ENCODE measurements at places on chromosomes 6 and 20. TPM values are rescaled to one million over a fixed set of nuclear protein-coding genes. Genes with fewer than 3 reads are reported as not detected.
A peak's percentile ranks its signal among the peaks of the same experiment; 100 is the strongest.

- DNase-seq: no peak
Observed at GRCh38 chr6:109478841-109479624, 4.0 kb downstream of the ZBTB24 start.

DNA sequence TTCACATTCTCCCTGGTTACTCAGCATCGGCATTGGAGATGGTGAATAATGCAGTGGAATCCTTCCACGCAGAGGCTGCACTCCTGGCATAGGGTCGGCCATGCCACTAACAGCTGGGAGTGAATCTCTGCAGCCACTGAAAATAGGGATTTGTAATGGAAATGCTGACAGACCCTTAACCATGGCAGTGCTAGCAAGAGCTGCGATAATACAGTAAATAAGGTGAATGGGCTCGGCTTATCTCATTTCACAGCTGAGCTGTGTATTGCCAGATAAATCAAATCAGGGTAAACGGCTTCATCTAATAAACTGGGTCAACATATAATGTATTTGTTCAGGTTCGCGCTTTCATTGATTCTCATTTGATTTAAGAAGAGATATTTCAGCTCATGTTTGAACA lies 156.8 kb downstream of the SLC35B3 start:
- no peak for DNase-seq

DNA sequence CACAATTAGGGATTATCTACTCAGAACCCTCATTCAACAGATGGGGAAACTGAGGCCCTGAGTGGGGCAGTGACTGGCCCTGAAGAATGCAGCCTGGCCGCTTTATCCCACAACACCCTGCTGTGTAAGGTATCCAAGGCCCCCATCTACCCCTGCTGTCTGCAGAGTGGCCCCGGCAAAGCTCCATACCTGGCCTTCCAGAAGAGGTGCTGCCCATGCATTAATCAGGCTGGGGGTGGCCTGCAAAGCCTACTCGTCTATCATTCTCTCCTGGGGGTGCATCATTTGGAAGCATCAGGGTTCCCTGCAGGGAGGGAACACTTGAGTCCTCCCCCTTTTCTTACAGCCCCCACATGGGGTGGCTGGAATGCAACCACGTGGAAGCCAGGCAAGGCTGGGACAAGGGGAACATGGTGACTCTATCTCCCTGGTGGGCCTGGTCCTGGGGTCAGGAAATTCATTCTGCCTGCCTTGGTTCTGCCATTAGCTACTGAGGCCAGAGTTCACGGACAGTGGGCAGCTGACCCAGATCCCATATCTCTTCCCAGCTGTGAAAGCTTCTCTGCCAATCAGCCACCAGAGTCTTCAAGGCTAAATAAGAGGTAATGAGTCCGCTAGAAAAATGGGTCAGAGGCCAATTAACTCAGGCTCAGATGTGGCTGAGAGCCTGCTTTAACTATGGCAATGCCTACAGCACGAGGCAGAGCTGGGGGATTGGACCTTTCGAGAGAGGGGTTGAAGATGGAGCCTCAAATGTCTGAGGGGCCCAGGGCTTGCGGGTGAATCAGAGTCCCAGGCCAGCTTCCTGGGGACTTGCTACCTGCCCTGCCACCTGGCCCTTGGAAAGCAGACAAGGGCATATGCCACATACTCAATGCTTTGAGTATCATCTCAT lies 72.3 kb upstream of the TOX2 start:
- DNase-seq: no peak

- DNase-seq: no peak
Observed at GRCh38 chr6:2918936-2919335, 15.8 kb upstream of the SERPINB9 start.

DNA sequence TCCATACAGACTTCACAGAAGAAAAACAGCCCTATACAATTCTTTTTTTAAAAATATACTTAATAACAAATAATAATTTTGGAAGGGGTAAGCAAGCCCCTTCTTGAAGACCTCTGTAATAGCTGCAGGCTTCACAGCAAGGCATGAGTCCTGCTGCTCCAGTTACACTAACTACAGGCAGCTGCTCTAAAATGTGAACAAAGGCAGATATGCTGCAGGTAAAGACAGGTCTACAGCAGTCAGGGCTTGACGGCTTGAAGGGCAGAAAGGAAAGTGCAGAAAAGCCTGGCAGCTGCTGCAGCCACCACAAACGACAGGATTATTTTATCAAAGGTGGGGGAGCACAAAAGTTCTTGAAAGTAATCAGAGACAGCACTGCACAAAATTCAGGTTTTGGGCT lies 11.3 kb downstream of the FAXC start:
- DNase-seq: no peak

GRCh38 chr6:28927846-28928245 lies 4.1 kb upstream of the TRIM27 start:
- DNase-seq: no peak

- DNase-seq: peak; percentile 90
Observed at GRCh38 chr6:2626401-2626800, 124.3 kb downstream of the MYLK4 start.

DNA sequence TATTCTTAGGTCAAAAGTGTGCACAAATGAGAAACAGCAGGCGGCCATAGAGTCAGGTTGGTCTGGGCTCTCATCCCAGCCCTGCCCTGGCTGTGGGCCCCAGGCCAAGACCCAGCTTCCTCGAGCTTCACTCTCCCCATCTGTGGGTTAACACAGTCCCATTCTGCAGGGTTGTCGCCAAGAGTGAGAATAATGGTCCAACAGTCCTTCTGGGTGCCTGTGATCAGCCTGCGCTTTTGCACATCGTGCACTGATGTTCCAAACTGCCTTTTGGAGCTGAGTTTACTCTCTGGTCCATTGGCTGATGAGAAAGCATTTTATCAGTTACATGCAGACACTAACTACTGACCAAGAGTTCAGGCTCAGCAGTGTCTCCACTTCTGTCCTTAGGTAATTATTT lies 82.6 kb downstream of the INSM1 start:
- DNase-seq: no peak

- DNase-seq: no peak
Observed at GRCh38 chr20:18299364-18299763, 11.0 kb downstream of the ZNF133 start.

- no peak for DNase-seq
Observed at GRCh38 chr20:16483024-16483423, 90.2 kb downstream of the KIF16B start.

DNA sequence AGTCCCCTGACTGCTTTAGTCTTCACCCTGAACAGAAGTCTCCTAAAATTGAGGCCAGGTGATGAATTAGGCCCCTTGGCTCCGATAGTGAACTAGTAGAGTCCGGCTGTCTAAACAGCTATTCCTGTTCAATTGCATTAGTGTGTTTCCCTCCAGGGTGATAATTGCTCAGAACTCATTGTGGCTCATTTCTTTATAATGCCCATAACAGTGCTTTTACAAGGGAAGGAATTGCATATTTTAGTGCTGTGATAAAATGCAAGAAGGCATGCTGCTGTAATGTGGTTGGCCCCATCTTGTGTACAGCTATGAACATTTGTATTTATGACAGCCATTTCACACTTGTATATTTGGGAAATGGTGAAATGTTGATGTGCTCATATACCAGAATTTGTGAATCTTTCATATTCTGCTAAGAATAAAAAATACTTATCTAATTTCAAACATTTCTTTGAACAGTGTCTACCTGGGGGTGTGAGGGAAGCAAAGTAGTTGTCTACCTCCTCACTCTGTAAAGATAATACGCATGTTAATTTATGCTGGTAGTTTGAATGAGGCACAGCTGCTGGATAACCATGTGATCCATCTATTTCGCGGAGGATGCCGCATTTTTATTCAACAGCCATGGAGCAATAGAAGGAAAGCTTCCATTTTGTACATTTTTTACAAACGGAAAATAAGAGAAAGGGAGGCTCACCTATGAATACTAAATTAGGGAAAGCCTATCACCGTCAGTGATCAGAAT lies 451.4 kb downstream of the NKAIN2 start:
- DNase-seq: no peak

GRCh38 chr6:132062626-132063025 lies 111.5 kb upstream of the CCN2 start:
- DNase-seq: no peak

DNA sequence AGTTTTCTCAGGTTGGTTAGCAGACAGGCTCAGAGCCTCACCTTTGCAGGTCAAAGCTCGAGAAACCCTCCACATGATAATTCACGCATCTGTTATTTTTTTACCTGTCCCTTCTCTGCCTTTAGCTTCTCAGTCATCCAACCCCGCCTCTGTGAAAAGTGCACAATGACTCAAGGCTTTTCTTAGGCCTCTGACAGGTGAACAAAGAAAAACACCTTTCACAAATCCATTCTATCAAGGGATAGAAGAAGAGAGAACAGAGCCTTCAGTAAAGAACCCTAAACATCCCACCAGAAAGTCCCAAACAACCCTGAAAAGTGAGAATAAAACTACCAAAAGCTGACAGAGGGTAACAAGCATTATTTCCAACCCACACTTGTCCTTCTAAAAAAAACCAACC lies 178.2 kb downstream of the GJA10 start:
- no peak for DNase-seq

- no peak for DNase-seq
Observed at GRCh38 chr20:21437816-21438215, 40.5 kb upstream of the NKX2-4 start.

- DNase-seq: no peak
Observed at GRCh38 chr20:45894797-45895196, 3.7 kb downstream of the CTSA start.

DNA sequence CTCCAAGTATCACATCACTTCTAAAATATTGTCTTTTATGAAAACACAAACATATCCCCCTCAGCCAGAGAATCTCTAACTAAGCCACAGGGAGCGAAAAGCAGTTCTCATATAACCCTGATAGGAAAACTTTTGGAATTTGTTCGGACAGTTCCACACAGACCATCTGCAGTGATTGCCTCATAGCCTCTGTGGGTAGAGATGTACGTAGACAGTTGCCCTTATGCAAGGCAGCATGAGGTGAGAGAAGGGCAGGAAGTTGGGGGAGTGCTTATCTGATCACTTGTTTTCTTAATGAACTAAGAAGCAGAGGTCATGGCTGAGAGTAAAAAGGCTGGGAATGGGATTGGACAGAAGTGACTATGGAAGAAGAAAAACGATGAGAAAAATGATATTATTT lies 39.6 kb downstream of the SLC23A2 start:
- DNase-seq: peak; percentile 41

DNA sequence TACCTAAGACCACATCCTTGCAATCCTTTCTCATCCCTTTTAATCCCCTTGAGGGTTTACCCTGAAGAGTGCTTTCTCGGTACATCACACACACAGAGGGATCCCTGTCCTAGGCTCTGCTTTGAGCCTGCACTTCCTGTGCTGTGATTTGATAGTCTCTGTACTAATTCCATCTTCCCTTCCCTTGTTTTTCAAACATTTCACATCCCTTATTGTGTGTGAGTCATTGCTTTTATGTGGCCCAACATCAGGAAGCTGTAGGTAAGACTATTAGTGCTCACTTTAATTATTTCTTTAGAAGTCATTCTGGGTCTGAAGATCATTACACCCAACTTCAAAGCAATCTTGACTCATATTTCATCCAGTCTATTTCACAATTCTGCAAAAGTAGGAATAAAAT lies 57.2 kb upstream of the ANKEF1 start:
- no peak for DNase-seq

DNA sequence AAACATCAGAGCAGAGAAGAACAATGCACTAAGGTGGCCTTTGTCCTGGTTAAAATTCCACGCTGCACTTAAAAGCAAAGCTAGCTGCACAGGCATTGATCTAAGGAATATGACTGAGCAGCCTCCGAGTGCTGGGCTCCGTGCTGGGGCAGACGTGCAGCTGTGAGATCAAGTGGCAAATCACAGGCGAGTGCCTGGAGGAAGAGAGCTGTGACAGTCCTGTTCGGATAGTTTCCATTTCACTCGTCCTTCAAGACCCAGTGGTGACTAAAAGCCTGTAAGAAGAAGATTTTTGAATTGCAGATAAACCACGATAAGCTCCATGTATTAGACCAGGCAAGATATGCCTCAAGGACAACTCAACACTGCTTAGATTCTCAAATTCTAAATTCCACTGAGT lies 247.9 kb downstream of the ANKRD60 start:
- no peak for DNase-seq

DNA sequence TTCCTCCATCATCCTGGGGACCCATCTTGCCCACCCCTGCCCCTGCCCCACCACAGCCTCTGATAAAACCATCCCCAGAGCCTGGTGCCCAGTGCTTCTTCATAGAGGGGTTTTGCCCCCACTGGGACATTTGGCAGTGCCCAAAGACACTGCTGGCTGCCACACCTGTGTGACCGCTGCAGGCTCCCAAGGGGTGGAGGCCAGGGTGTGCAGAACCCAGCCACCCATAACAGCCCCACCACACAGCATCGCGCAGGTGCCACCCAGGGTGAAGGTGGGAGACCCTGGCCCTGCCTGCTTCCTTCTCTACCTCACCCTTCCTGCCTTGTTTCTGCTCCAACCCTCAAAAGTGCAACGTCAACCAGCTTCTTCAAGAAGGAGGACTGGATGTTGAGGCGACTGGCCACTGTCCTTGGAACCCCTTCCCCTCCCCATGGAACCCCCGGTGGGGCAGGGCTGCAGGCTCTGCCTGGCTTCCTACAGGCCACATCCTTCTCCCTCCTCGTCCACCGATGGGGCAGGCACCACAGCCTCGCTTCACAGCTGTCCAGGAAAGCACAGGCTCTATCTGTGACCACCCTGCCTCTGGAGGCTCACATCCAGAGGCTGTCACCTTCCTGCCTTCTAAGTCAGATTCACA lies 79.2 kb upstream of the MPC1 start:
- DNase-seq: no peak

- no peak for DNase-seq
Observed at GRCh38 chr6:154411076-154411475, 54.5 kb upstream of the IPCEF1 start.

- no peak for DNase-seq
Observed at GRCh38 chr6:14240411-14241166, 123.0 kb downstream of the CD83 start.

SLPI gene
- not detected for total RNA-seq

TUBB2B gene
- 104 TPM for total RNA-seq

TMEM217 gene
- total RNA-seq: 0.40 TPM

DLK2 gene
- 1.4 TPM for total RNA-seq

CCN2 gene
- 82.6 TPM for total RNA-seq

DTD1 gene
- 80.6 TPM for total RNA-seq

BANF2 gene
- total RNA-seq: not detected
